ENCODE measurements at places on chromosomes 16 and 17.

DNA sequence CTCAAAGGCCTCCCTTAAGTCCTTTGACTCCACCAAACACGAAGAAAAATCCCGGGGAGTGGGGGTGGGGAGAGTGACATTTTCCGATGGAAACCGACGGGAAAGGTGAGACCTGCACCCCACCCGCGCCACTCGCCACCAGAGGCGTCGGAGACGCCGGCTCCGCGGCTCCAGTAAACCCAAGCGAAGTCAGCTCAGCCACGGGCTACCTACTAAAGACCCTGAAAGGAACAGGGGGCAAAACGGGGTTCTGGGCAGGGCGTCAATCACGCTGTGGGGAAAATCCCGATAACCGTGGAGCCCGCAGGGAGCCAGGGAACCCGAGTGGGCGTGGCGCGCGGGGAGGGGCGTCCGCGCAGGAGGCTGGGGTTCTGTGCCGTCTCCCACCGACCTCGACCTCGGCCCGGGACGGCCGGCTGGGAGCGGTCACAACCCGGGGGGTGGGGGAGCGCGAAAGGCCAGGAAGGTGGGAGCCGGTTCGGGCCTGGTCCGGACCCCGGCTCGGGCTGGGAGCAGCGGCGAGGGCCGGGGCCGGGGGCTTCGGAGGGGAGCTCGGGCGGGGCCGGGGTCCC, 565 bp downstream of the WDR45B start:
- peak; percentile 38 for DNase-seq

DNA sequence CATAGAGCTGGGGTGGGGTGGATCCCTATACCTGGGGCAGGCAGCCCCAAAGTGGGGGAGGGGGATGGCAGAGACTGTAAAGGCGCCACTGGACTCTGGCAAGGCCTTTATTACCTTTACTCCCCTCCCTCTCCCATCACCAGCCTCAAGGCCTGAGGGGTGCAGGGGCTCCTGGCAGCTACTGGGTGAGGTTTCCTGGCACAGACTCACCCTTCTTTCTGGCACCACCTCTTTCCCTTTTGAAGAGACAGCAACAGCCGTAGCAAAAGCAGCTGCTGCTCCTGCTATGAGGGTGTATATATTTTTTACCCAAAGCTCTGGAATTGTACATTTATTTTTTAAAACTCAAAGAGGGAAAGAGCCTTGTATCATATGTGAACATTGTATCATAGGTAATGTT, 17.6 kb downstream of the RAPGEFL1 start:
- no peak for DNase-seq

DNA sequence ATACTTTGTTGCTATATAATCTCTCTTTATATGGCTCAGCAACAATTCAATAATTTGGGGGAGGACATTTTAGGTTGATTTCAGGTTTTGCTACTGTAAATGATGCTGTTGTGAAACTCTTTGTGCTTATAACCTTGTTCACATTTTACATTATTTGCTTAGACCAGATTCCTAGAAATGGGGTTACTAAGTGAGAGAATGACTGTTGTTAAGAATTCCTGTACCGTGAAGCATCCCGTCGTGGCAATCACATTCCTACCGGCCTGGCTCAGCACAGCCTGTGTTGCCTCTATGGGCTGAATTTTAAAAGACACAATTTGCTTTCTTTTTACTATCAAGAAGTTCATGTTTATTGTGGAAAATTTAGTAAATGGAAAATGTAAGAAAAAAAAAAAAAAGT, 31.4 kb downstream of the B9D1 start:
- no peak for DNase-seq

- DNase-seq: no peak
These were observed 10.7 kb upstream of the CNGB1 start for GRCh38 chr16:57981636-57982035.

DNA sequence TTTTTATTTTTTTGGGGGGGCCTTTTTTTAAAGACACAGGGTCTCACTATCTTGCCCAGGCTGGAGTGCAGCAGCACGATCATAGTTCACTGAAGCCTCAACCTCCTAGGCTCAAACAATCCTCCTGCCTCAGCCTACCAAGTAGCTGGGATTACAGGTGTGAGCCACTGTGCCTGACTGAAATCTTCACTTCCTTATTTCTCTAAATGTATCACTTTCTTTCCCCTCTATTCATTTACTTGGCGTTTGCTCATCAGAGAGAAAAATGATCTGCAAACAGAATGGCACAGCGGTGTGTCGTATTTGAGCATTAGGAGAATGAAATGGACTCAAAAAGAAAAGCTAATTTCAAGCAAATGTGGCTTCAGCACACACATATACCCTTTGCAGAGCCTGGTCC, 44.3 kb upstream of the CDH5 start:
- DNase-seq: no peak

GRCh38 chr17:38981636-38982035, 14.4 kb upstream of the FBXO47 start:
- no peak for DNase-seq

DNA sequence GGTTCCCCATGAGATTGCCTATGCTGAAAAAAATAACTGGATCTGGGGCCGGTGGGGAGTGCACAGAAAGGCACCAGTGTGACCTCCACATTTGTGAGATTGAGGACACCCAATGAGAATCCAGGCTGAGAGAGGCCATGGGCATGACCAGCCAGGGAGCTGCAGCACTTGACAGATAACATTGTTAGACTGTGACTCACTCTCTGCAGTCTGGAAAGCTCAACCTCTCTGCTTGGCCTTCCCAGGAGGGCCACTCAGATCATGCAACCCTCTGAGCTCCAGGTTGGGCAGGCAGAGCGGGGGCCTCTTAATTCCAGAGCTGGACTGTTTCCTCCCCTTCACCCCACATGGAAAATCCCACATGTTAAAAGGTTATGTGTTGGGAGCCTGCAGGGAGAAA, 30.1 kb downstream of the FZD2 start:
- DNase-seq: peak; percentile 91

GRCh38 chr17:40460604-40460967, 17.3 kb downstream of the IGFBP4 start:
- DNase-seq: no peak

GRCh38 chr16:31477220-31478216, 5.4 kb upstream of the SLC5A2 start:
- DNase-seq: no peak
